Stimulated activated CD8-positive, alpha-beta memory T cell treated with anti-CD3 and anti-CD28 coated beads, Interleukin-15, amount 100 ng/mL, for 48 hours (primary cell): ENCODE measurements at places on chromosomes 1 and 21.

GRCh38 chr1:4973341-4973740 is 318.9 kb downstream of the AJAP1 start:
- no peak for DNase-seq

GRCh38 chr1:94940738-94941137 is 13.8 kb upstream of the CNN3 start:
- no peak for DNase-seq

GRCh38 chr1:239952348-239953308 is 139.1 kb upstream of the FMN2 start:
- no peak for DNase-seq

GRCh38 chr1:2468041-2468472 is 8.0 kb upstream of the PLCH2 start:
- no peak for DNase-seq

GRCh38 chr21:42781971-42782722 is 97.2 kb downstream of the WDR4 start:
- no peak for DNase-seq

DNA sequence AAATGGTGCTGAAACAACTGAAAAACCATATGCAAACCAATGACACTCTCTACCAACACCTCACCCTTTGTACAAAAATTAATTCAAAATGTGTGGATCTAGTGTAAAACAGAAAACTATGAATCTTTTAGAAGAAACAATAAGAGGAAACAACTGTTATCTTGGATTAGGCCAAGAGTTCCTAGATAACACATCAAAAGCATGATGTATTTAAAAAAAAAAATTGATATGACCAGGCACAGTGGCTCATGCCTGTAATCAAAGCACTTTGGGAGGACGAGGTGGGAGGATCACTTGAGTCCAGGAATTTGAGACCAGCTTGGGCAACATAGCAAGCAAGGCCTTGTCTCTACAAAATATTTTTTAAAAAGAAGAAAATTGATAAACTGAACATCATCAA is 79.0 kb downstream of the EIF4G3 start:
- no peak for DNase-seq

DNA sequence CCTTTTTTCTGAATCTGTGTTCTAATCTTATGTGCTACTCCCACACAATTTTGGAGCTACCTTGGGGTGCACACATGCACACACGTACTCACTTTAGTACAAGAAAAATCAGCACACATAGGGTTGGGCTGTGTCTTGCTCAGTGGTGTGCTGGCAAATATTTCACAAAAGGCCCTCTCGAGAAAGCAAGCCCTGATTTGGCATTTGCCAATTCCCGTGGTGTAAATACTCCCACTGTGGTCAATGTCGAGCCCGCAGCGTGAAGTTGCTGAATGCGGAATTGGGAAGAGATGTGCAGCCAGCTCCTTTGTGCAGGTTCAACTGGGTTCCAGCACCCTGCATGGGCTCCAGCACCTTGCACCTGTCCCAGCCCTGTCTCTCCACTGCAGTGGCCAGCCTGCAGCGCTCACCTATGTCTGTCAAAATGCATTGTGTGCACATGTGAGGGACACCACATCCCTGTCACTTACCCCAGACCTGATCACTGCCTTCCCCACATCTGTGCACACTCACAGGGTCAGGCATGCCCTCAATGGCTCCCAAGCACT is 78.4 kb upstream of the WNT4 start:
- DNase-seq = no peak

- no peak for DNase-seq
Observed at GRCh38 chr1:84479998-84480397, 932 bp downstream of the RPF1 start.

- DNase-seq = no peak
Observed at GRCh38 chr1:215899901-215900300, 332.8 kb downstream of the KCTD3 start.

DNA sequence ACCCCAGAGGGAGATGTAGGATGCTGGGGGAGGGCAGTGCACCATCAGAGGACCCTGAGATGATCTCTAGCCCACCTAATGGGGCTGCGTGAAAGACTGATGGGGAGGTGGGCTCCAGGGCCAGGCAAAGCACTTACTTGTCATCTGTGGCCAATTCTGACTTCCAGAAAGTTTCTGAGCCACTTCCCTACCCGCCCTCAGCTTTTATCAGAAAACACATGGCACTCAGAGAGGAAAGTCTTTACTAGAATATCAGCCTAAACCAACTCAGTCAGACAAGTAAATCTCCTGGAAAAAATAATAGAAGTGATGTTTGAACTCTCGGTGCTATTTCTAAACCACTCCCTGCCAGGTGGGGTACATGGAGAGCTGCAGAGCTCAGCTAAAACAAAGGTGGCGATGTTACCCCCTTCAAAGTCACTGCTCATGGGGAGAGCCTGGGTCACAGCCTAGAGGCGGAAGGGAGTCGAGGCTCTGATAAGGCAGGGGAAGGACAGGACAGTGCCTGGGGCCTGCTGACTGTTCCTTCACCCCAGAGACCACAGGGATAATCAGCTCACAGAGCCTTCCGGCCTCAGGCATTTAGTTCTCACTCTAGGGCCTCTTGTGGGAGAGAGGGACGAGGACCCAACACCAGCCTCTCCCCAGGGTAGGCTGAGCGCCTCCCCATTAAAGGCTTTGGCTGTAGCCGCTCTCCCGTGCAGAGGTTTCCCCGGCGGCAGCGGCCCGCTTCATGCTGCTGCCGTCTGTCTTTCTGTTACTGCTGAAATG is 14.2 kb downstream of the SMIM12 start:
- DNase-seq = no peak

DNA sequence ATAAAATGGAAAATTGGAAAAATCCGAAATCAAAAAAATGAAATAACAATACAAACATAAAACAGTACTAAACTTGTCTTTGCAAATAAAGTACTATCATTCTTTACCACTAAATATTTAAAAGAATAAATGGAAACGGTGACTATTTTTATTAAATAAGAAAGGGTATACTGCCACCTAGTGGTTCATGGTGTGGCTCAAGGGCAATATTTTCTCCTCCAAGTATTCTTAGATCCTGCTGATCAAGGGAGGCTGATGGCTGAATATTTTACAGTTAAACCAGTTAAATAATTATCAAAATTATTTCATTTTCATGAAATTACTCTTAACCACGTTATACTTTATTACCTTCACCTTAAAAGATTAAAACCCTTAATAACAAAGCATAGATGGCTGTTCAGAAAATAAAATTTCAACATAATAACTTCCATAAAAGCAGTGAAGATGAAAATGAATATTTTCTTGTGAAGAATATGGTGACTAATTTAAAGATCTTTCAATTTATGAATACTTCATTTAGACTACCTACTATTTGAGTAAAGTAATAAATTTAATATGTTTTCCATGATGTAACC is 1793.9 kb downstream of the NCAM2 start:
- no peak for DNase-seq

- DNase-seq = no peak
Observed at GRCh38 chr1:184695023-184695422, 59.6 kb downstream of the EDEM3 start.
